ENCODE measurements at places on chromosomes 1 and 21.

GRCh38 chr1:3668585-3669300 lies 16.4 kb downstream of the TP73 start:
- no peak for DNase-seq

GRCh38 chr1:162876751-162877150 lies 15.8 kb upstream of the CCDC190 start:
- no peak for DNase-seq

DNA sequence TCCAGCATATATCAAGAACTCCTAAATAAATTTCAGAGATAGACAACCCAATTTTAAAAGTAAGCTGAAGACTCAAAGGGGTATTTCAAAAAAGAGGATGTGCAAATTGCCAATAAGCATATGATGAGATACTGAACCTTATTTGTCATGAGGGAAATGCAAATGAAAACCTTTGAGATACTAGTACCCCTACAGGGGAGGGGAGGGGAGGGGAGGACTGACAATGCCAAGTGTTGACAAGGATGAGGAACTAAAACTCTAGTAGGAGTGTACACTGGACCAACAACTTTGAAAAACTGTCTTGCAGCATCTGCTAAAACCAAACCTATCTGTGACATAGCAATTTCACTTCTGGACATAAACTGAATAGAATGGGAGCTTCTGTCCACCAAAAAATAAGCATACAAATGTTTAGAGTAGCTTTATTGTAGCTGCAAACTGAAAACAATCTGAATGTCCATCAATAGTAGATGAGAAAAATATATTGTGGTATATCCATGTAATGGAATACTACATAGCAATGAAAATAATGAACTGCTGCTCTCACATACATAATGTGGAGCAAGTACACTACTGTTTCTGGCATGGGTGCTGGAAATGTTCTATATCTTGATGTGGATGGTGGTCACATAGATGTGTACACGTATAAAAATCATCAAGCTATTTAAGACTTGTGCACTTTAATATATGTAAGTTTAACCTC lies 57.2 kb downstream of the CDK18 start:
- no peak for DNase-seq

DNA sequence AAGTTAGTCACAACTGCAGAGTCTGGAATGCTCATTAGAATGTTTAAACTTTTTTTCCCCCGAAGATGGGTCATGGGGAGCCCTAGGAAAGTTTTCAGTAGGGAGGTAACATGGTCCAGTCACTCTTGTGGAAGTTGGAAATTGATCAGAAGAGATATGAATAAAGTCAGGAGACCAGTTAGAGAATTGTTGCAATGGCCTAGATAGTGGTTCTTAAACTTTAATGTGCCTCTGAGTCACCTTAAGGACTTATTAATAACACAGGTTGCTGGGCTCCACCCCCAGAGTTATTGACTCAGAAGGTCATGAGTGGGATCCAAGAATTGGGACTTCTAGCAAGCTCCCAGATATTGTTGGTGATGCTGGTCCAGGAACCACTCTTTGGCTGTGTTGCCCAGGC lies 3.2 kb upstream of the TFAP2E start:
- DNase-seq = no peak

DNA sequence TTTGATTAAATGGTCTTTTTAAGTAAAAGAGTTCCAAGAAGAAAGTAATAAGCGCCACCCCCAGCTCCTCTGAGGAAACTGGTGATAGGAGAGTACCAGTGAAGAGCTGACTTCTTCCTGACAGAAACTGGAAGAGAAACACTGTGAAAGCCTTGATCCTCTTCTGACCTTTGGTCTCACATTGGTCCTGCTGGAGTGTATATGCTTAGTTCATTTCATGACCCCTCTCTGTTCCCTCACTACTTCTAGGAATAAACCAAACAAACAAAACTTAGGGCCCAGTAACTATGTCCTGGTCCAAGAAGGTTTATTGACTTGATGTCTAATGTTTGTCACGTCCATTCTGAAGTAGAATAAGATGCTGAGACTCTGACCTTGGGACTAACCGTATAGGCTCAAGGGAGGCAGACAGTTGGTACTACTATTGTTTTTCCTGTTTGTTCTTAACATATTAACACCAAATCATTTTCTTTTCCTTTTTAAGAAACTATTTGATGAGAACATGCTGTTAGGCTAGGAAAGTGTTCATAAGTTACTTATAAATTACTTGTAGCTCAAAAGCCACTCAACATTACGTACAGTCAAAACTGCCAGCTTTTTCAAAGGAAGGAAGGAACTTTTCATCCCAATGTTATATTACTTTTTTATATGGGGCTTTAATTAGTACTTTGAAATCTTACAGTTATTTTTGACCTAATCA lies 57.9 kb downstream of the MIER1 start:
- DNase-seq = peak; percentile 16

GRCh38 chr1:97693601-97694000 lies 227.2 kb downstream of the DPYD start:
- no peak for DNase-seq

- no peak for DNase-seq
These were observed 18.8 kb downstream of the CCSAP start for GRCh38 chr1:229323885-229324553.

DNA sequence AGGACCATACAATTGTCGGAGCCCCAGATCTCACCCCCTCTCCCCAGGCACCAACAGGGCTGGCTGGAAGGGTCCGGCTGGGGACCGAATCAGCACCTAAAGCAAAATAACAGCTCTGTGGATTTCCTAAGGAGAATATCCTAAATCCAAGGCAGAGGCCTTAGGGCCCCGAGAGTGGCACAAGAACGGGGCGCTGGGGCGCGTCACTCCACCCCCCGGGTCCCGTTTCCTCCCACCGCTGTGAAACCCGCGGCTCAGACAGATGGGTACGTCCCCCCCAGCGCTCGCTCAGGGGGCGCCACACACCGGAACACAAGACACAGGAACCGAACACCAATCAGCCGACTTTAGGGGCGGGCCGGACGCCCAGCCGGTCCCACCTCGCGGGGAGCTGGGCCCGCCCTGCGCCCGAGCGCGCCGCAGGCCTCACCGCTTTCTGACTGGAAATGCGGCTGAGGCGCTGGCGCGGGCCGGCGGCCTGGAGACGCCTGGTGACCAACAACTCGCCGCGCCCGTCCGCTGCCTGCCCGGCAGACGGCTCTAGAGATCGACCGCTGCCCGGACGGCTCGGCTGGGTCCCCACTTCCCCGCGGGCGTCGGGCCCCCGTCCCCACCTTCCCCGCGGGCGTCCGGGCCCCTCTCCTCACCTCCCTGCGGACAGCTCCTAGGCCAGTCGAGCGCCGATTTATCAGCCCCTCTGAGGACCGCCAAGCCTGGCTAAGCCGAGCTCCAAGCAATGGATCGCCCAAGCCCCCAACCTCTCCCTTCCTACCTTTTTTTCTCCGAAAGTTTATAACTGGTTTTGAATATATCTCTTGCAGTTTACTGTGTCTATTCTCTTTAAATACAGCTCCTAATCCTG lies at the start of gene HFM1:
HFM1 (minus strand) TSS at position 687 of the 862 bp plus-strand sequence. CDS start 3,755 bp downstream, outside the sequence.
- DNase-seq = peak; percentile 91

- DNase-seq = no peak
These were observed 131.9 kb downstream of the AK5 start for GRCh38 chr1:77413541-77414335.

DNA sequence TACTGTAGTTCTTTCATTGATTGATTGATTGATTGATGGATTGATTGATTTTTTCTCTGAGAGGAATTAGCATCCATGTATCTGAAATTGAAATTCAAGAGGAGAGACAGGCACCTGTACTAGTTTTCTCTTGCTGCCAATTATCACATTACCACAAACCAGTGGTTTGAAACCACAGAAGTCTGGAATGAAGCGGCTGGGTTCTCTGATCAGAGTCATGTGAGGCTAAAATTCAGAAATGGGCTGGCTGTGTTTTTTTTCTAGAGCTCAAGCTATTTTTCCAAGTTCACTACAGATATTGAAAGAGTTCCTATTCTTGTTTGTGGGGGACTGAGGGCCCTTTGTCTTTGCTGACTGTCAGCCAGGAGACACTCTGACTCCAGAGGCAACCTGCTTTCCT lies 10.0 kb downstream of the NBPF3 start:
- DNase-seq = no peak

- DNase-seq = no peak
These were observed 129.6 kb upstream of the HOOK1 start for GRCh38 chr1:59685101-59685500.

DNA sequence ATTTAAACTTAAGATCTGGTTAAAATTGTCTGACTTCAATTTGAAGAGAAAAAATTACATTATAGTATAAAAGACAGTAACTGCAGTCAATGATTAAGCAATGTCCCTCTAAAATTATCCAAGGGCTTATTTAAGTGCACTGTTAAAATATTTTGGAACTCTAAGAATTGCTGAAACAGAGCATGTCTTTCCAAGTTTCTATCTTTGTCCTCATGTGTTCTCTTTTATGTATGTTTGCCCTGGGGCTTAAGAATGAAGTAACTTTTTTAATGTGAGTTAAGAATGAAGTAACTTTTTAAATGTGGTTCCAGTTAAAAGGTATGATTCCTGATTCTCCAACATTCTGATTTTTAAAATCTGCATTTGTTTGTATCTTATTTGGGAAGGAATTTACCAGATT lies 69.0 kb upstream of the MARK1 start:
- DNase-seq = no peak

GRCh38 chr1:201421041-201421440 lies 489 bp downstream of the TNNI1 start:
- DNase-seq = no peak

GRCh38 chr1:204357551-204358490 lies 1.9 kb downstream of the PLEKHA6 start:
- DNase-seq = no peak

DNA sequence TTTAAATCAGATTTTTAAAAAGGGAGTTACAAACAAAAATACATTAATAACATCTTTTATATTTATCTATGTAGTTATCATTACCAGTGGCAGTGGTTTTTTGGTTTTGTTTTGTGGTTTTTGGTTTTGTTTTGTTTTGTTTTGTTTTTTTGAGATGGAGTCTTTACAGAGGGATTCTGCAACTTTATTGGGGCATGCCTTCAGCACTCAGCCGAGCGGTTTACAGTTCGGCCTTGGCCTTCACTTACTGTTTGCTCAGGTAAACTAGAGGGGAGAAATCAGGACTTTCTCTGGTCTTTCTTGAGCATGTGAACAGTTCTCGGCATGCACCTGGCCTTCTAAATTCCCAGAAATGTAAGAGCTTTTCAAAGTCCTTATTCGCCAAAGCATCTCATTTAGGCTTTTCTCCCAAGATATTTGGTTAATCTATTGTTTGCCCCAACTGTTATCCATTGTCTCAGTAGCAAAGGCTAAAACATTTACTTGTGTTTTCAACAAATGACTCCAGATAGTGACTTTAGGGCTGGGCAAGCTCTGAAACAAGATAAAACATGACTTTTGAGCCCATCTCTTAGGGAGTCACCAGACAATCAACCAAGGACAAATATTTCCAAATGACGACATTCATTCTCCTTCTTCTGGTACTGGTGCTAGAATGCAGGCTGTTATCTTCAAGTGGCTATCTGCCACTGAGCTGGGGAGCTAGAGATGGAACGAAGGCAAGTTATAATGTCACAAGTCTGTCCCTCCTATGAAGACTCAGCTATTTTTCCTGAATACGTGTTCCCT lies 48.4 kb upstream of the ADORA3 start:
- DNase-seq = no peak

- DNase-seq = no peak
These were observed 82.3 kb downstream of the PLPP3 start for GRCh38 chr1:56496821-56497772.

DNA sequence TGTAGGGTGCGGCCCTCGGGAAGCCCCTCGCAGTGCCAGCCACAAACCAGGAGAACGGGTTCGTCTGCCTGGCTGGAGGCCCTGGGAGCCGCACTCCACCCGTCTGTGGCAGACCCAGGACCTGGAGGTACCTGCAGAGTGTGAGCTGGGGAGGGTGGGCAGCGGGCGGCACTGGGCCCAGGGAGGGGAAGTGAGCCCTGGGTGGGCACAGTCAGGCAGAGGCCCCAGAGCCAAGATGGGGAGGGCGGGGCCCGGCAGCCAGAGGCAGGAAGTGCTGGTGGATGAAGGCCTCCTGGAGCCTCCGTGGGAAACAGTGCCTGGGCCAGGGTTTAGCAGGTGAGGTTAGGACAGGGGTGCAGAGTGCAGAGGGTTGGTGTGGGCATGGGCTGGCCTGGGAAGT lies 4.0 kb upstream of the PEX10 start:
- DNase-seq = peak; percentile 56

- DNase-seq = peak; percentile 88
These were observed 3.3 kb upstream of the CNR2 start for GRCh38 chr1:23916209-23917131.

GRCh38 chr21:15183813-15184257 lies 119.0 kb upstream of the NRIP1 start:
- no peak for DNase-seq

DNA sequence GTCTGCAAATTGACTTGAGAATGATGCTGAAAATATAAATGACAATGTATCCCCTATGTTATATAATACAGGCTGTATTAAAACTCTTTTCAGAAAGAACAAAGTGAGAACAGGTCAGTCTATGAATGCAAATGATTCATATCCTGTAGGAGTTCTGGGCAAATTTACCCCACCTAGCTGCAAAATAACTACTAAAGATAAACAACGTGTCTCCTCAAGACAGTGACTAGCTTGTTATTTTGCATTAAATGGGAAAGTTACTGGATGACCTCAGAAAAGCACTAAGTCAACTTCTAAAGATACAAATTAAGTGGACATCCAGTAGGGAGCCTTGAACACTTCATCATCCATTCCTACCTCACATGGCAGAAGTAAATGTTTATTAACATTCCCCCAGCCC lies 11.1 kb downstream of the RNF19B start:
- DNase-seq = no peak

DNA sequence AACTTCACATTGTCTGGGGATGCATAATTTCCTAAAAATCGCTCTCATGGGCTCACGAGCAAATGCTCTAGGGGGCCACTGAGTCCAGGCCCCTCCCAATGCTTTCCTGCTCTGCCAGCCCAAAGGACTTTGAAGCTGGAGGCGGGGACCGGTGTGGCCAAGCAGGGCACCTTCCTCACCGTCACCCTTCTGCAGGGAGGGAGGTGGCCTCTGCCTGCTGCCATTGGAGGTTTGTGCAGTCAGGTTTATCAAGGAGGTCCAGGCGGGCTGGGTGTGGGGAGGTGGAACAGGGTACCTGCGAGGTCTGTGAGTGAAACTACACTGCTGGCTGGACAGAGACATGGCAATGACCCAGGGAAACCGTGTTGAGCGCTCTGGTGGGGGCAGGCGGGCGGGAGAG lies 58.1 kb upstream of the TRAPPC10 start:
- DNase-seq = no peak

DNA sequence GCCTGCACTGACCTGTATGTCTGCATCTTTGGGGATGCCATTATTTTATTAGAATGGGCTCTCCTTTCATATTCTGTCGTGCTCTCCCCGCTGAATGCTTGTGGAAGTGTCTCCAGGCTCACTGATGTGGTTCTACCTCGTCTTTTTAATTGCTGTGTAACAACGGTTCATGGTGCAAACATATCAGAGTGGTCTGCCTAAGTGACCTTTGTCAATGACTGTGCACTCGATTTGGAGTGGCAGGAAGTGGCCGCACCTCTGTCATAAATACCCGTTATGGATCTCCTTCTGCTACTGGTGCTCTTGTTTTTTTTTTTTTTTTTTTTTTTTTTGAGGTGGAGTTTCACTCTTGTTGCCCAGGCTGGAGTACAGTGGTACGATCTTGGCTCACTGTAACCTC lies 38.3 kb downstream of the SPSB1 start:
- no peak for DNase-seq
